Natural killer cell (primary cell): ENCODE measurements at places on chromosomes 3 and 15. TPM values are rescaled to one million over a fixed set of nuclear protein-coding genes. Genes with fewer than 3 reads are reported as not detected.

DNA sequence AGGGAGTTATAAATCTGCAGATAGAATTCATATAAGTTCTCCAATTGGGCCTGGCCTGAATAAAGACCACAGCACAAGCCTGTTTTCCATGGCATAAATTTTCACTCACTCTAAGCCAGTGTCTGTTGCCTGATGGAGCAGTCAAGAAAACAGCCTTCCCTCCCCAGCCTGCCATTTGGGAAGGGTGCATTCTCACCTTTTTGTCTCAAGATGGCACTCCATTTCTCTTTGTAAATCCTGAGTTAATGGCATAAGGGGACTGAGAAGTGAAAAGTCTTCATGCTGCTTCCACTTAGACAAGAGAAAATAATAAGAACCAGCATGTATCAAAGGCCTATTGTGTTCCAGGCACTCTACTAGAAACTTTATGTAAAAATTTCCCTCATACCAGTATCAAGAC, 115.6 kb upstream of the MANF start:
- DNase-seq, result no peak
- H3K27ac ChIP-seq, result no peak overlapping the region
- no peaks in the 10 kb centered on the region for H3K4me1 ChIP-seq

- H3K27me3 ChIP-seq, result no peaks in the 10 kb centered on the region
- no peaks in the 10 kb centered on the region for H3K36me3 ChIP-seq
- no peak for DNase-seq
- no peak overlapping the region for H3K4me3 ChIP-seq
- H3K4me1 ChIP-seq, result no peaks in the 10 kb centered on the region
- no peak overlapping the region for H3K27ac ChIP-seq
Observed at GRCh38 chr3:69881051-69881450, 118.5 kb upstream of the SAMMSON start.

- peak within 1 kb of the TSS; percentile 45 for H3K4me3 ChIP-seq
- H3K27ac ChIP-seq, result no peak within 1 kb of the TSS
- peak; percentile 43 for DNase-seq
- peaks cover 20% of the 10 kb centered on the region for H3K27me3 ChIP-seq
Observed at GRCh38 chr3:183252973-183253527, at the start of gene B3GNT5. B3GNT5 (plus strand) TSS chr3:183253253; CDS start chr3:183269799, 16,546 bp downstream.

- DNase-seq, result no peak
- H3K4me3 ChIP-seq, result no peak overlapping the region
- no peaks in the 10 kb centered on the region for H3K27me3 ChIP-seq
- H3K36me3 ChIP-seq, result no peaks in the 10 kb centered on the region
- H3K4me1 ChIP-seq, result no peaks in the 10 kb centered on the region
Observed at GRCh38 chr3:25000971-25001591, 427.0 kb upstream of the RARB start.

GRCh38 chr3:182704926-182705325, 88.4 kb upstream of the ATP11B start:
- no peak overlapping the region for H3K27ac ChIP-seq
- H3K4me3 ChIP-seq, result no peak overlapping the region
- DNase-seq, result no peak
- H3K4me1 ChIP-seq, result no peaks in the 10 kb centered on the region

The TAGLN3 gene
- total RNA-seq, result not detected

The GPR15 gene
- total RNA-seq, result 1.5 TPM
